ENCODE measurements at places on chromosomes 13 and 19.

- no peak for DNase-seq
Measured at GRCh38 chr13:32176696-32177095, 138.5 kb downstream of the ZAR1L start.

DNA sequence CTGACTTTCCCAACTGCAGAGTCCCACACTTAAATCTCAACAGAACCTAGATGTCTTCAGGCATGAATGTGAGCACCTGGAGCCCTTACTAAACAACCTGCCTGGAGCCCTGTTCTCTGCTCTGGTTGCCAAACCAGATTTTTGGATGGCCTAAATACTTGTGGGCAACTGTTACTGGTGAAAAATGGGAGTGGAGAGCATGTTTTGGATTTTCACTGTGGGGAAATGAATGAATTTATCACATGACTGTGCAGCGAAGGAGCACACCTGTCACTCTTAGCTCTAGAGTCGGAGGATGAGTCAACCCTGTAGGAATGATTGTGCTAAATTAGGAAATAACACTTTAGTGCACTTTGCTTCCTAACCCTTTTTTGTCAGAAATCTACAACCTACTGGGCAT is 30.3 kb downstream of the SHISA2 start:
- no peak for DNase-seq

- DNase-seq: peak; percentile 79
Measured at GRCh38 chr19:55206664-55207500, 2.4 kb downstream of the PTPRH start.

DNA sequence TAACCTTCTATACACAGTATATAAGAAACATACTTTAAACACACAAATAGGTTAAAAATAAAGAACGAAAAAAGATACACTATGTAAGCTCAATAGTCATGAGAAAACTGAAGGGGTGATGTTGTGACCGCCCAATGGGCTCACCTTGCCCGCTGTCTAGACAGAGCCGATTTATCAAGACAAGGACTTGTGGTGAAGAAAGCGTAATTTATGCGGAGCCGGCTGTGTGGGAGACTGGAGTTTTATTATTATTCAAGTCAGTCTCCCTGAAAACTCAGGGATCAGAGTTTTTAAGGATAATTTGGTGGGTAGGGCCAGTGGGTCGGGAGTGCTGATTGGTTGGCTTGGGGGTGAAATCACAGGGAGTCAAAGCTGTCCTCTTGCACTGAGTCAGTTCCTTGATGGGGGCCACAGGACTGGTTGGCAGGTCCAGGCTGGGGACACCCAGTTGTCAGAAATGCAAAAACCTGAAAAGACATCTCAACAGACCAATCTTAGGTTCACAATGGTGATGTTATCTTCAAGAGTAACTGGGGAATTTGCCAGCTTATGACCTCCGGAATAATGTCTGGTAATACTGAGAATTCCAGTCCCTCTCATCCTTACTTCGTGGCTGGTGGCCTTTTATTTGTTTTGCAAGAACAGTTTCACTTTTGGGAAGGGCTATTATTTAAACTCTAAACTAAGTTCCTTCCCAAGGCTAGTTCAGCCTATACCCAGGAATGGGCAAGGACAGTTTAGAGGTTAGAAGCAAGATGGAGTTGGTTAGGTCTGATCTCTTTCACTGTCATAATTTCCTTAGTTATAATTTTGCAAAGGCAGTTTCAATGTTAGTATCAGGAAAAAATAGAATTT is 96.6 kb downstream of the UBL3 start:
- no peak for DNase-seq

DNA sequence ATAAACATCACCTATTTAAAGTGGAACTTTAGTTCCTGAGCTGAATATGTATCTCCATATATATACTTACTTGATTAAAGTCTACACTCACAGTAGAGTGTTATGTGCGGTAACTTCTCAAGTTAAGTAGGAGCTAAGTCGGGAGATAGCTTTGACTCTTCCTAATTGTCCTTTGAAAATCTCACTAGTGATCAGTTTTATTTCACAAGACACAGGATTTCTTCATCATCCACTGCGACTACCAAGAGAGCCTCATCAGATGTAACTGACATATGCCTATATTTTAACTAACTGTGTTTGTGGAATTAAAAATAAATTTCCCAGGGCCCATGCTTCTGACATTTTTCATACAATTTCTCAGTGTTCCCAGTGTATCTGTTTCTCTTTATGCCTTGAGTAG is 1664.0 kb downstream of the EFNB2 start:
- DNase-seq: no peak

DNA sequence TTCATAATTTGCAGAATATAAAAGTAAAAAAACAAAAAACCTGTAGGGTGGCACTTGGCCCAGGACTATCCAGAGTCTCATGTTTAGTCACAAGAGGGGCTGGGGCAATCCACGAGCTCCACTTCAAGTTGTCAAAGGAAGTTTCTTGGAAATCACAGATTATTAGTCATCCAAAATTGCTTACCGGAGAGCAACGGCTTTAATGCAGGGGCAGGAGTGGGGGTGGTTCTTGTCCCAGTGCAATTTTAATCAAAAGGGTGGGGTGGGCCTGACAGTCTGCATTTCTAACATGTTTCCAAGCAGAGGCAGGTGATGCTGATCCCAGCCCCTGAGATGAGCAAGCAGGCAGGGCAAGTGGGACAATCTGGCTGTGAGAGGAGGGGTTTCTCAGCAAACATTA is 233.9 kb downstream of the ABCC4 start:
- DNase-seq: no peak

- no peak for DNase-seq
Measured at GRCh38 chr13:48456546-48456945, 43.6 kb upstream of the LPAR6 start.

DNA sequence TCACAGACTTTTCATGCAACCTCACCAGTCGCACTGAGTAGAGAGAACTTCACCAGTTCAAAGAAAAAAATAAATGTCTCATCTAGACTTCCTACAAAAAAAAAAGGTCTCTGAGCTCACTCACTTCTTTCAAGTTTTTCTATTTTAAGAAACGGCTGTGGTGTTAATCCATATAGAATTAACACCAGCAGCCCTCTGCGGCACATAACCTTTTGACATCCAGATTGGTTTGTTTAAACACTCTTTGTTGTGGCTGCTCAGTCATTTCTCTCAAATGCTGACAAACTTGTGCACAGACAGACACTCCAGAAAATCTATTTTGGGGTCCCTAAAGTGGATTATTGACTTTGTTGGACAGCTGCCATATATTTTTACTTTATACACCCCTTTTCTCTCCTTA is 874.9 kb downstream of the EFNB2 start:
- no peak for DNase-seq

GRCh38 chr13:51912511-51913225 is 50.9 kb downstream of the CCDC70 start:
- DNase-seq: peak; percentile 26

DNA sequence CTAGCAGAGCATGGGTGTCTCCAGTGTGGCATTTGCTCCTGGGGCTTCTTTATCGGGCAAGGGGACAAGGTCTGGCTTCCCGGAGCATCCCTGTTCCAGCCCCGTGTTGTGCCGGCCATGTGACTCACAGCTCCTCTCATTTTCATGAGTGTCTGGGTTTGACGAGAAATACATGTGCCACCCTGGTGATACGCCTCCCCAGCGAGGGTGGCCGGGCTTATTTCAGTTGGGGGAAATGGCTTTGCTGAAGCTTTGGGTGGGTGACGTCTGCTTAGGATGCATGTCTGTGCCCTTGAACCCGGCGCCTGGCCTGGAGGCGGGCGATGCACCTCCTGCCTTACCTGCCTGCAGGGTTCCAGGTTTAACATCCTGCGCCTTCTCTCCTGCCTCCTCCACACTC is 61.9 kb upstream of the LDLR start:
- no peak for DNase-seq

DNA sequence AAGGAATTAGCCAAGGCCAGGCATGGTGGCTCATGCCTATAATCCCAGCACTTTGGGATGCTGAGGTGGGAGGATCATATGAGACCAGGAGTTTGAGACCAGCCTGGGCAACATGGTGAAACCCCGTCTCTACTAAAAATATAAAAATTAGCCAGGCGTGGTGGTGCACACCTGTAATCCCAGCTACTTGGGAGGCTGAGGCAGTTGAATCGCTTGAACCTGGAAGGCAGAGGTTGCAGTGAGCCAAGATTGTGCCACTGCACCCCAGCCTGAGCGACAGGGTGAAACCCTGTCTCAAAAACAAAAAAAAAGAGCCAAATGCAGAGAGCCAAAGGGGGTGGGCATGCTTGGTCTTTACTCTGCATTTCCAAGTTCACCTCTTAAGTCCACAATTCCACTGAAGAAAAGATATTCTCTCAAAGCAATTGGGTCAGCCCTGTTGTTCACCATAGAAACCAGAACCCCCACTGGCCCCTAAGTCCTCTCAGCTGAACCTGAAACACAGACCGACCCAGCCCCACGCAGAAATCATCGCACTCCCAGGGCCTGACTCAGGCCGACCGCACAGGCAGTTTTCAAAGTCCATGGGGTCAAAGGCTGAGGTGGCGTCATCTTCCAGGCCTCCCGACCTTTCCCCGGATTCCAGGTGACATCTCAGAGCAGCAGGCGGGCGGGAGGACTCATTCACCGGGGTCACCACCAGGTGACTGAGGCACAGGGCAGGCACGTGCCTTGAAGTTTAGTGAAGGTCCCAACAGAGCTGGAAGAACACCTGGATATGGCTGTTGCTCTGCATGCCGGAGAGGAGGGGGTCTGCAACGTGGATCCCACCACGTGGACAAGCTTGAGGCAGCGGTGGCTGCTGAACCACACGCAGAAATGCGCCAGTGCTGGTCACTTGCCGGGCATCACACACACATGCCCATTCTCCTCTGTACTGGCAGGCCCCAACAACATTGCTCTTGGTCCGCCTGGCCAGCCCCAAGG is 33.1 kb downstream of the SLC25A42 start:
- no peak for DNase-seq

GRCh38 chr13:49958321-49958720 is 22.2 kb upstream of the SPRYD7 start:
- no peak for DNase-seq

All from Kasumi-1 (cell line).